Natural killer cell treated with Interleukin-12 subunit alpha and Interleukin-12 subunit beta and Interleukin-15 and Interleukin-18, amount 100 ng/mL, for 72 hours (primary cell): ENCODE measurements at places on chromosomes 2 and 18. TPM values are rescaled to one million over a fixed set of nuclear protein-coding genes. Genes with fewer than 3 reads are reported as not detected.

The BBS5 gene
- total RNA-seq: 3.7 TPM

The EGR4 gene
- total RNA-seq: not detected

The C2orf81 gene
- total RNA-seq: 2.2 TPM

The EHD3 gene
- total RNA-seq: 2.9 TPM

The AGXT gene
- not detected for total RNA-seq

The C2orf49 gene
- 17.6 TPM for total RNA-seq

The LCT gene
- 0.33 TPM for total RNA-seq

The CLEC4F gene
- 23.5 TPM for total RNA-seq

The ARHGAP25 gene
- 121 TPM for total RNA-seq

The SALL3 gene
- total RNA-seq: not detected

The ANKRD30B gene
- not detected for total RNA-seq

The TTC27 gene
- total RNA-seq: 43.2 TPM

The NYAP2 gene
- not detected for total RNA-seq

The CAPN14 gene
- 1.2 TPM for total RNA-seq

The NEU2 gene
- total RNA-seq: not detected

The SNRNP200 gene
- 201 TPM for total RNA-seq

The B3GNT7 gene
- total RNA-seq: 20.1 TPM

The CFC1 gene
- total RNA-seq: not detected

The CCDC85A gene
- not detected for total RNA-seq

The ANKRD30BL gene
- total RNA-seq: not detected

The GCG gene
- not detected for total RNA-seq
